ENCODE measurements at places on chromosomes 12 and 14. TPM values are rescaled to one million over a fixed set of nuclear protein-coding genes. Genes with fewer than 3 reads are reported as not detected.

CMTM5 gene
- polyA plus RNA-seq, result 3.2 TPM

DNA sequence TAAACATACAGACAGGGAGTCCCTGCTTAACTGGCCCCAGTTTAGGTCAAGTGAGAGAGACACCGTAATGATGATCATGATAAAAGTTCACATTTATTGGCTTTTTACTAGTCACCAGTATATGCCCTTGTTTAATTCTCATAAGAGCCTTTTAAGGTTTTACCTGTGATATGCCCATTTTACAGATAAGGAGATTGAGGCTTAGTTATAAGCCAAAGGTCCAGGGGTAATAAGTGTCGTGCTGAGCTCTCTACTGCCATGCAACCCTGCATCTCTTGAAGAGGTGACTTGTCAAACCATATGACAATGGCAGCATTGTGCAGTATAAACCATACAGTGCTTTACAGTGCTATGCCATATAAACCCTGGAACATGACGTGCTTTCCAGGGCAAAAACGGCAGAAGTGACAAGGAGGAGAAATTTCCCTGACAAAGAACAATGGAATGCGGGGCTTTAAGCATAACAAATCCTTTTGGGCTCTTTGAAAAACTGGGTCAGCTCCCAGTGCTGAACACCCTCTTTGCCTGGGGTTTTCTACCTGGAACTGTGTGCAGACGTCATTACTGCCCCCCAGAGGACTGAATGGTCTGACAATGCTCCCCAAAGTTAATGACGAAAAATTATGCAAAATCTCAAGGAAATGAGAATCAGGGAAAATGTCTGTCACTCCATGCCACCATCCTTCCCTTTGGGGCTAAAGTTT lies 59.7 kb upstream of the C14orf132 start:
- no peak for DNase-seq

MYO1H gene
- polyA plus RNA-seq, result 2.7 TPM

DNA sequence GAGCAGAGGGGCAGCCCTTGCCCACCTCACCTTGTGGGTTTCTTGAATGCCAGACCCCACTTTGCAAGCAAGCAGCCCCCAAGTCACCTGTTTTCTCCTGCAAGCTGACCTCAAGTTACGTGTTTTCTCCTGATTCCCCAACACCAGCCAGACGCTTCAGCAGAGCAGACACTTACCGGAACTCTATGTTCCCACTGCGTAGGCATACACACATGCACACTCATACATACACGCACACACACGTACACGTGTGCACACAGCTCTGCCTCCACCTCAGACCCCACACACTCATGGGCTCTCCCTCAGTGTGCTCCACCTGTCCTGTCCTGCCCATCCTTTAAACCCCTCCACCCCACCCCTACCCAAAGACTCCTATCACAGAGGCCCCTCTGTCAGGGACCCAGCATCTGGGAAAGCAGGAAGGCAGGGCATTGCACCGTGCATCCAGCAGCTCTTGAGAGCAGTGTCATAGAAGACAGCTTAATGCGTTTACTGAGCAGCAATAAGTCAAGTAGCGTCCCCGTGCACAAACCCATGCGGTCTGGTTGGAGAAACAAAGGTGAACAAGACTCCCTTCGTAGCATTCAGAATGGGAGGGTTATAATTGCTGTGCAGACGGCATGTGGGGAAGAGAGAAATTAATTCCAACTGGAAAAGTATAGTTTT lies 44.4 kb downstream of the TMEM63C start:
- no peak for DNase-seq

DNA sequence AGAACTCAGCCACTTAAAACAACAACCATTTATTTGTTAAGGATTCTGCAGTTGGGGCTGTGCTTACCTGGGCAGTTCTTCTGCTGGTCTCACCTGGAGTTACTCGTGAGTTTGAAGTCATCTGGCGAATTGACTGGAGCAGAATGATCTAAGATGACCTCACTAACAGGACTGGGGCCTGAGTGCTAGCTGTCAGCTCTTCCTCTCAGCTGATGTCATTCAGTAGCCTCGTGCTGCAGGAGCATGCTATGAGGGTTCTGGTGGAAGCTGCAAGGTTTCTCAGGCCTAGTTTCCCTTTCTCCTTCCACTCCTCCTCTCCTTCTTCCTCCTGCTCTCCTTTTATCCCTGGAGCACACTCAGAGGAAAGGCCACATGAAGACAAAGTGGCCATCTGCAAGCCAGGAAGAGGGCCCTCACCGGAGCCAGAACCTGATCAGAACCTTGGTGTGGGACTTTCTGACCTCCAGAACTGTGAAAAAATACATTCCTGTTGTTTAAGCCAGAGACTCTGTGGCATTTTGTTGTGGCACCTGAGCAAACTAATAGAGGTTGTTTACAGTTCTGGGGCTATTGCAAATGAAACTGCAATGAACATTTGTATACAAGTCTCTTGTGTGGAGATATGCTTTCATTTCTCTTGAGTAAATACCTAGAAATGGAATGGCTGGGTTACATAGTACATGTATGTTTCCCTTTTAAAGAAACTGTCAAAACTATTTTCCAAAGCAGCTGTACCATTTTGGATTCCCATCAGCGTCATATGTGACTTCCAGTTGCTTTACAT lies 21.9 kb upstream of the MAP3K9 start:
- no peak for DNase-seq

RNASE3 gene
- polyA plus RNA-seq, result 0.42 TPM

DNA sequence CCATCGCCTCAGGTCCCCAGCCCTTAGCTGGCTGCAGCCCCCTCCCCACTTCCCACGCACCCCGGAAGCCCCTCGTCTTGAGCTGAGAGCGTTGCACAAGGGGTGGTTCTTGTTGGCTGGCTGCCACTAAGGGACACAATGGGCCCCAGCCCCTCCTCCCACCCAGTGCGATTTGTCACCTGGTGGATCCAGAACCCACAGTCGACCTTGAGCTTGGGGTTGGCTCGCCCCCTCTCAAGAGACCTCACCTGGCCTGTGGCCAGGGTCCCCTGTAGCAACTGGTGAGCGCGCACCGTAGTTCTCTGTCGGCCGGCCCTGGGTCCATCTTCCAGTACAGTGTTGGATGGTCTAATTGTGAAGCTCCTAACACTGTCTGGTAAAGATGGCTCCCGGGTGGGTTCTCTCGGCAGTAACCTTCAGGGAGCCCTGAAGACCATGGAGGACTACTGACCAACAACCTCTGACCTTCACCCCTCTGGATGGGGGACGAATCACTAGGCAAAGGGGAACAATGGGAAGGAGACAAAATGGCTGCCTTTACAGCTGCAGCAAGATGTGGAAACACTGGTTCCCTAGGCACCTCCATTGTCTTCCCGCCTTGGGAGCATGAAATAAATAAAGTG lies 6.6 kb downstream of the PHB2 start:
- DNase-seq, result no peak

GRCh38 chr14:47490766-47491165 lies 184.6 kb downstream of the MDGA2 start:
- no peak for DNase-seq

GRCh38 chr12:69906411-69907216 lies 81.6 kb downstream of the MYRFL start:
- DNase-seq, result no peak

- DNase-seq, result no peak
Observed at GRCh38 chr12:116959845-116960514, 49.2 kb downstream of the FBXW8 start.

CATSPERB gene
- polyA plus RNA-seq, result 0.73 TPM

GRCh38 chr12:66808606-66809005 lies 129.7 kb upstream of the GRIP1 start:
- DNase-seq, result no peak

DNA sequence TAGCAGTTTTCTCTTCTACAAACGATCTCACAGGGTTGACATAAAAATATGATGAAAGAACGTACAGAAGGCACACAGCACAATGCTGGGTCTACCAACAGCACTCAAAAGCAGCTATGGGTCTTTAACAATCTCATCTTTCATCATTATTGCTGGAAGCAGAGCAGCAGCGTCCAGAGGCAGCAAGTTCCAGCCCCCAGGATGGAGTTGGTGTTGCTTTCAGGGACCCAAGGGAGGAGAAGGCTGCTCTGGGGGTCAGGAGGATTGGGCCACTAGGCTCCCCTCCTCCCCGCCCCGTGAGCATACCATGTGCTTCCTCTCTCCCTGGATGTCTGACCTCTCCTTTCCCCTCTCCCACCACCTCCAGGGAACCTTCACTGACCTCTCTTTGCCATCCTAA lies 13.3 kb downstream of the KCTD10 start:
- DNase-seq, result no peak

ANO6 gene
- 67.8 TPM for polyA plus RNA-seq

DNA sequence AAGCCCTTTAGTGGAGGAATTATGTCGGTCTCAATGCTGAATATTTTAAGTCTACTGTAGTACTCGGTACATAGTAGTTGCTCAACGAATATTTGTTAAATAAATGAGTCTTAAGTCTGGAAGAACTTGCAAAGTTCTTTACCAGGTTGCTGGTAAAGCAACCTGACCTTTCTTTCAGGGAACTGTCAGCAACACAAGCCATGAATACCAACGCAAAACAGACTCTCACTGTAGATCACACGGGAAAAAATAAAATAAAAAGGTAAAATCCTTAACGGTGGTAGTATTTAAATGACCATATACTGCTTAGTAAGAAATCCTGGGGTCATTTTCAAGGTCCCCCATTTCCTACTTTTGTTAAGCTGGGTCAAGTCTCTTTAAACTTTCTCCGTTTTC lies 447 bp upstream of the NUBPL start:
- DNase-seq, result no peak

DNA sequence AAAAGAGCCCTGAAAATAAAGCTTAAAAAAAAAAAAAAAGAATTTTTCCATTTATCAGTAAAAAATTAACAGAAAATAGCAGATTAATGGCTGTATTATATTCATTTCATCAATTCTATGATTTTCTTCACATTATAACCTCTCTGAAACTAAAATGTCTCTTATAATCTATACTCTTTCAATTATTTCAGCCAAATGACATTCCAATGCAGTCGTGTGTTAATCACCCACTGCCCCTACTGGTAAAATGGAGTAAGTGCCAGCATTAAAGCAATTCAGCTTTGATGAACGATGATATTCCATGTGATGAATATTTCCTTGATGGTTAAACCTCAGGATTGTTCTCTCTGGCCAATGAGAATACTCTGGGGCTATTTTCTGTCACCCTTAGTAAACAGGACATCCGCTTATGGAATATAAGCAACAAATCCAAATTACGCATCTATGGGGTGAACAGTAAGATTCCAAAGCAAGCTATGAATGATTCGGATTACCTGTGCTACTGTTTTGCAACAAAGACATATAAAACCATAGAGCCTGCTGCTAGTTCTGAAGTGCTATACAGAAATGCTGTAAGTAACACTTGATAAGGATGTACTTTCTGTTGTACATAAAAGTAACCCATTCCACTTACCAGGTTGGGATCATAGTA lies 20.3 kb upstream of the SYCP3 start:
- no peak for DNase-seq

DNA sequence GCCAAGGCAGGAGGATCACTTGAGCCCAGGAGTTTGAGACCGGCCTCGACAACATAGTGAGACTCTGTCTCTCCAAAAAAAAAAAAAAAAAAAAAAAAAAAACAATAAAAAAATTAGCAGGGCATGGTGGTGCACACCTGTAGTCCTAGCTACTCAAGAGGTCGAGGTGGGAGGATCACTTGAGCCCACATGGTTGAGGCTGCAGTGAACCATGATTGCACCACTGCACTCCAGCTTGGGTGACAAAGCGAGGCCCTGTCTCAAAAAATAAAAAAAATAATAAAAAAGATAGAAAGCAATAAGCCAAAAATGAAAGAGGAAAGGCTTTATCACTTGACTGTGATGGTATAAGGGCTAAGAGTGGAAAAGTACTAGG lies 10.2 kb upstream of the PEBP1 start:
- DNase-seq, result no peak

- no peak for DNase-seq
Observed at GRCh38 chr14:67567654-67568053, 32.4 kb downstream of the PIGH start.

GRCh38 chr12:52236386-52237050 lies 3.5 kb downstream of the KRT7 start:
- DNase-seq, result no peak

DNA sequence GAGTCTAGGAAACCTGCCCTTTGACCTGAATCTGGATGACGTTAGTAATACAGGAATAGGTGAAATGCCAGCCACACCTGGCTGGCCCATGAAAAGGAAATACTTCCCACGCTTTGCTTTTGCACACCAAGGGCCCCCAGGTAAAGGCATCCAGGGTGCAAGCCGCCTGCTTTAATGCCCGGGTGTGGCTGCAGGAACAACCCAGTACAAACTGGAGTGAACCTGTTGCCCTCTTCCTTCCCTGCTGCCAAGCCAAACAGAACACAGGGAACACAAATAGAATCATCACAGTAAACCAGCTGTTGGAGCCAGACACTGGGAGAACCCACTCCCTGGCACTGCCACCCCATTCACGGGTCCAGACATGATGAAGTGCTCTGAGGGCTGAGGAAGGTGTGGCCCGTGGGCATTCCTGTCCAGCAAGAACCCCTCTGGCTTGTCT lies 24.2 kb upstream of the FOS start:
- DNase-seq, result peak; percentile 31

PPP4R4 gene
- polyA plus RNA-seq, result 0.28 TPM

- DNase-seq, result no peak
Observed at GRCh38 chr14:80464531-80465149, 253.3 kb upstream of the DIO2 start.

CCDC196 gene
- 0.22 TPM for polyA plus RNA-seq

DNA sequence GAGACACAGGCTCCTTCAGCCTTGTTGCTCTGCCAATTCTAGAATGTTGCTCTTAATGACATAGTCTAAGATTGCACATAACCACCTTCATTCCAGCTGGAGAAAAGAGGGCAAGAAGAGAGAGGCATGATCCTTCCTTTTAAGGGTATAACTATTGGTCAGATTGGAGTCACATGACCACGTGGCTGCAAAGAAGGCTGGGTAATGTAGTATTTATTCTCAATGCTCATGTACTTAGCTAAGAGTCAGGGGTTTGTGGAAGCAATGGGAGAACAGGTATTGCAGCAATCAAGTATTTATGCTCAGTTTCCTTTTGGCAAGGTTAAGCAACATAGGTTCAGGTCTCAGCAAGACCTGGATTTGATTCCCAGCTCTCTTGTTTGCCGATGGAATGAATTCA lies 298.8 kb upstream of the TBX3 start:
- no peak for DNase-seq

- no peak for DNase-seq
Observed at GRCh38 chr12:13383379-13383778, 186.9 kb downstream of the EMP1 start.

SSPN gene
- 19.1 TPM for polyA plus RNA-seq

- DNase-seq, result no peak
Observed at GRCh38 chr12:16914853-16915252, 308.9 kb upstream of the LMO3 start.
